ENCODE measurements at places on chromosomes 13 and 19. TPM values are rescaled to one million over a fixed set of nuclear protein-coding genes. Genes with fewer than 3 reads are reported as not detected.

ZNF222 gene
- total RNA-seq: 18.3 TPM

FUT2 gene
- under 0.01 TPM for total RNA-seq

KLK4 gene
- total RNA-seq: not detected

CYP2A6 gene
- total RNA-seq: not detected

ZNF554 gene
- 18.3 TPM for total RNA-seq

APOC4 gene
- total RNA-seq: not detected

MEIS3 gene
- 104 TPM for total RNA-seq

ZNF607 gene
- total RNA-seq: 23.6 TPM

CALR3 gene
- total RNA-seq: not detected

CKM gene
- total RNA-seq: not detected

KLF1 gene
- 0.41 TPM for total RNA-seq

GARIN5A gene
- 2.0 TPM for total RNA-seq

PRODH2 gene
- total RNA-seq: not detected

TTYH1 gene
- total RNA-seq: 65.2 TPM

CPAMD8 gene
- 4.9 TPM for total RNA-seq

RPS5 gene
- 2,200 TPM for total RNA-seq

ZNF726 gene
- 9.8 TPM for total RNA-seq
